Immature natural killer cell (primary cell): ENCODE measurements at places on chromosomes 2 and 18.

GRCh38 chr18:22564036-22564435 lies 146.3 kb upstream of the CTAGE1 start:
- DNase-seq = no peak

DNA sequence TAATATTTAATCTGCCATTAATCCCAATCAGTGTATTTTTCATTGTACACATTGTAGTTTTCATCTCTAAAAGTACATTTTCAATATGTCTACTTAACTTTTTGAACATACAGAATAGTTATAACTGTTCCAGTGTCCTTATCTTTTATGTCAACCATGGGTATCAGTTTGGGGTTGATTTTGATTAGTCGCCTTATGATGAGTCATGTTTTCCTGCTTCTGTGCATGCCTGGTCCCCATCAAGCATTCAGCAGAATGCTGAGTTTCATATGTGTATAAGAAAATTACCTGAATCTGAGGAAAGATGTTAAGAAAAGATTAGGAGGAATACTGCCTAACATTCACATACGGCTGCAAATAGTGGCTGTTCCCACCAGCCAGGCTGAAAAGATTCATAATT lies 17.7 kb downstream of the SPDYA start:
- DNase-seq = no peak

- no peak for DNase-seq
These were observed 498.4 kb downstream of the XIRP2 start for GRCh38 chr2:167386694-167387093.

DNA sequence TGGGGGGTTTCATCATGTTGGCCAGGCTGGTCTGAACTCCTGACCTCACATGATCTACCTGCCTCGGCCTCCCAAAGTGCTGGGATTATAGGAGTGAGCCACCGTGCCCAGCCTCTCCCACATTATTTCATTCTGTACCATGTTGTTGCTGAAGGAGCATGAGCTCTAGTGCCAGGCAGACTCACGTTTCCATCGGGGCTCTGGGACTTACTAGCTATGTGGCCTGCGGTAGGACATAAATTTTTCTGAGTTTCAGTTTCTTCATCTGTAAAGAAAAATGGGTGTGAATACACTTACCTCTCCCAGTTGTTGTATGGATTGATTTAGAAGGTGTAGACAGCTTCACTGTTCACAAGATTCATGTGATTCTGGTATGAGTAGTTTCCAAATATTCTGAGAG lies 30.8 kb upstream of the CCL20 start:
- no peak for DNase-seq

GRCh38 chr2:218823196-218823855 lies 8.3 kb downstream of the PRKAG3 start:
- no peak for DNase-seq

GRCh38 chr2:227186751-227187150 lies 22.3 kb downstream of the COL4A3 start:
- no peak for DNase-seq

GRCh38 chr2:101985101-101985792 lies 6.5 kb upstream of the IL1R2 start:
- no peak for DNase-seq

DNA sequence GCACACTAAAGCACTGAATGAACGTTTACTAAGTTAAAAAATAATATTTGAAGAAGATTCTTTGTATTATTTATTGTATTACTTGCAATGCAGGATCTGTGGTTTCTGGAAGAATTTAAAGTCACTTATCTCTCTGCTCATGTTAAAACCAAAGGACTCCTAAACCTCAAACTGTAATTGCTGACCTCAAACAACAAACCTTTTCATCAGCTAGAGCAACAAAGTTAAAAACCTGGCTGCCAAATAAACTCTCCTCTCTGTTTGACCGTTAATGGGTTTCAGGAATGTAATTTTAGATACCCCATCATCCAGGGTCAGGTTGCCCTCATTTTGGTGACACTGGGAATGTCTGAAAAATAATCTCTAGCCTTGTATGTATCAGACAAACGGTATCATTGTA lies 239.1 kb downstream of the TGIF1 start:
- no peak for DNase-seq

DNA sequence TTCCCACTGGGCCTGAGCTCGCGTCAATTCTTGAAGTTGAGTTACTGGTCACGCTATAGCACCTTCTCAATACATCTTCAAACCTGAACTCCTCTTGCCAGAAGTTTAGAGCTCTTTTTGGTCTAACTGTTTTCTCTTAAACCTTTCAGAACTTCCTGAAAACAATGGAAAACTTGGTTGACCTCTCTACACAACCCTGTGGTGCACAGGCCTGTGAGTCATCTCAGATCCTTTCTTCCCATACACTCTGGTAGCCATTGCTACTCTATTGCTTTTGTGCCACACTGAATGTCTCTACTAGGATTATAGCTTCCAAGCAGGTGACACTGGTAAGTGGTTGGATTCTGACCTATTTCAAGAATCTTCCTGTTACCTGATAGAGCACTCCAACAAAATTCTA lies 321.5 kb upstream of the FSIP2 start:
- DNase-seq = no peak

- DNase-seq = no peak
These were observed 2.1 kb downstream of the DHRS9 start for GRCh38 chr2:169071455-169071854.

DNA sequence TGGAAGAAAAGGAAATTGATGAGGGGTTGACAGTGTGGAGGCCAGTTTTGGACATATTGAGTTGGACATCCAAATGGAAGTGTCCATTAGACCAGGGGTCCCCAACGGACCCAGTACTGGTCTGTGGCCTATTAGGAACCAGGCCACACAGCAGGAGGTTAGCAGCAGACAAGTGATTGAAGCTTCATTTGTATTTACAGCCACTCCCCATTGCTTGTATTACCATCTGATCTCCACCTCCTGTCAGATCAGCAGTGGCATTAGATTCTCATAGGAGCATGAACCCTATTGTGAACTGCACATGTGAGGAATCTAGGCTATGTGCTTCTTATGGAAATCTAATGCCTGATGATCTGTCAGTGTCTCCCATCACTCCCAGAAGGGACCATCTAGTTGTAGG lies 99.1 kb downstream of the MTX2 start:
- no peak for DNase-seq

GRCh38 chr2:121074293-121074932 lies 210.6 kb downstream of the TFCP2L1 start:
- DNase-seq = no peak

GRCh38 chr18:3449512-3450011 lies 410 bp upstream of the TGIF1 start:
- no peak for DNase-seq

- DNase-seq = no peak
These were observed 3.4 kb downstream of the ARHGAP28 start for GRCh38 chr18:6732952-6733351.

DNA sequence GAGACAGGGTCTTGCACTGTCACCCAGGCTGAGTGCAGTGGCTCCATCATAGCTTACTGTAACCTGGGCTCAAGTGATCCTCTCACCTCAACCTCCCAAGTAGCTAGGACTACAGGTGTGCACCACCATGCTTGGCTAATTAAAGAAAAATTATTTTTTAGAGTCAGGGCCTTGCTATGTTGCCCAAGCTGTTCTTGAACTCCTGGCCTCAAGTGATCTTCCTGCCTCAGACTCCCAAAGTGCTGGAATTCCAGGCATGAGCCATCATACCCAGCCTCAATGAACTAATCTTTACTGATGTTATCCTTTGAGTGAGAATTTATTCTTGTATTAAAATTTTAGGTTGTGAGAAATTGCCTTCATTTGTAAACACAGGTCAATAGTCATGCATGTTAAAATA lies 27.0 kb upstream of the CD28 start:
- no peak for DNase-seq

DNA sequence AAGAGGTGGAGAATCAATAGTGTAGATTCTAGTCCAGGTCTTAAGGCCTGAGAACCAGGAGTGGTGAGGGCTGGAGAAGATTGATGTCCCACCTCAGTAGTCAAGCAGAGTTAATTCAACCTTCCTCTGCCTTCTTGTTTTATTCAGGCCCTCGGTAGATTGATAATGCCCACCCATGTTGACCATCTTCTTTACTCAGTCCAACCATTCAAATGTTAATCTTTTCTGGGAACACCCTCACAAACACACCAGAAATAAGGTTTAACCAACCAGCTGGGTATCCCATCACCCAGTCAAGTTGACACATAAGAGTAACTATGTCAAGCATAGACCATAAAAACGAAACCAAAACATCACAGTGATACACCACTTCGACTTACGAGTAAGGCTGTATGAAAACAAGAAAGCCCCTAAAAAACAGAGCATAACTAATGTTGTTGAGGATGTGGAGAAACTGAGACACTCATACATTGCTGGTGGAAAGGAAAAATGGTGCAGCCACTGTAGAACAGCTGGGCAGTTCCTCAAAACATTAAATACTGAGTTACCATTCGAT lies 57.5 kb downstream of the SLC35F5 start:
- DNase-seq = no peak

DNA sequence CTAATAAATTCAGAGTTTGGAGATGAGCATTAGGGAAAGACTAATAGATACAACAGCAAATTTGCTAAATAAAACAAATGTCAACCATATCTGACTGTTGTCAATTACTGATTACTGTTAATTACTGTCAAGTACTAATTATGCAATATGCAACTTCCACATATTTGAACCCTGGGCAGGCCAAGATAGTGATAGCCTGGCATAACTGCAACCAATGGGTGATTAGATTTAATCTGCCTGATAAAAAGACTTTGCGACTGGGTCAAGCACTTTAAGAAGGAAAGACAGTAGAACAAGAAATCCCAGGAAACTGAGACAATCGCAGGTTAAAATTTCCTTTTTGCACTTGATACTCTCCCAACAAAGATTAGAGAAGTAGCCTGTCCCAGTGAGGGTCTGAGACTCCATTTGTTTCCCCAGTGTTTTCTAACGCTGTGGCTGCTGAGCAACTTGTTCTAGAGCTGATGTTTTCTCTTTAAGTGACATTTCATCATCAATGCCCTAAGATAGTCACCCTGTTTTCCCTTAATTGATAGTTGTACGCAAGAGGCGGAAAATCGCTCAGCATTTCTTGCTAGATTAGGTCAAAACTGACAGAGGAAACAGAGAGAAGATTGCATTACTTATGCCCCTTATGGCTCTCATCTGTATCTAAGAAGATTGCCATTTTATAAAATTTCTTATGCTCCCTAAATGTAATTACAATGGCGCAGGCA lies 17.8 kb downstream of the ARHGAP15 start:
- no peak for DNase-seq
